Type B pancreatic cell (in vitro differentiated cells): ENCODE measurements at places on chromosomes 7 and 10.
A peak's percentile ranks its signal among the peaks of the same experiment; 100 is the strongest.

GRCh38 chr10:32153252-32153651 lies 97.0 kb upstream of the KIF5B start:
- H3K4me1 ChIP-seq: peaks cover 13% of the 10 kb centered on the region
- no peak for DNase-seq
- H3K27me3 ChIP-seq: no peaks in the 10 kb centered on the region
- no peak overlapping the region for H3K4me3 ChIP-seq
- H3K27ac ChIP-seq: no peak overlapping the region
- no peaks in the 10 kb centered on the region for H3K36me3 ChIP-seq

DNA sequence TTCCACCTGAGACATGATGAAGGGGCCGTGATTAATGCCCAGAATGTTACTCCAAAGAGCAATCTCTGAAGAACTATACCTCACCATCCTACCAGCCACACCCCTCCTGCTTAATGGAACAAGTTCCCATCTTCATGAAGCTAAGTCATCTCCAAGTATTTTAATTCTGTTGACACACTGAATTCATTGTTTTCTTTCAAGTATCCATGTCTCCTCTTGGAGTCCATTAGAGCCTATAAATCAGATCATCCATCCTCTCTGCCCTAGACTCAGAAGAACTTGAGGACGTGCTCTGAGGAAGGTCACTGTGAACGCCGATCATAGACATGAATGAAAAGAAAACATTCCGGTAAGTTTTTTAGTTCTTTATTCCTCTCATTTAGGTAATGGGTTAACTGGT lies 126.8 kb downstream of the RSU1 start:
- no peaks in the 10 kb centered on the region for H3K27me3 ChIP-seq
- DNase-seq: no peak
- no peak overlapping the region for H3K4me3 ChIP-seq
- H3K27ac ChIP-seq: no peak overlapping the region
- no peaks in the 10 kb centered on the region for H3K4me1 ChIP-seq
- H3K36me3 ChIP-seq: peaks cover 3% of the 10 kb centered on the region

GRCh38 chr7:158386355-158386618 lies 201.3 kb downstream of the PTPRN2 start:
- H3K27ac ChIP-seq: no peak overlapping the region
- no peaks in the 10 kb centered on the region for H3K36me3 ChIP-seq
- H3K4me3 ChIP-seq: no peak overlapping the region
- H3K27me3 ChIP-seq: peaks cover 24% of the 10 kb centered on the region

DNA sequence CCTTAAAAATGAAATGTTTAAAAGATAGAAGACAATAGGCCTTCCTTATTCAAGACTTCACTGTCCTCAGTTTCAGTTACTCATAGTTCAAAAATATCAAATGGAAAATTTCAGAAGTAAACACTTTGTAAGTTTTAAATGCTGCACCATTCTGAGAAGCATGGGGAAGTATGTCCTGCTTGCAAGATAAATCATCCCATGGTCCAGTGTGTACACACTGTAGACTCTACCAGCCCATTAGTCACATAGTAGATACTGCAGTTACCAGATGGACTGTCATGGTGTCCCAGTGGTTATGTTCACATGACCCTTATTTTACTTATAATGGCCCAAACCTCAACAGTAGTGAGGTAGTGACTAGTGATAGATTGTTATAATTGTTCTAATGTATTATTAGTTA lies 69.5 kb downstream of the PTPN12 start:
- DNase-seq: no peak
- H3K4me3 ChIP-seq: no peak overlapping the region
- no peaks in the 10 kb centered on the region for H3K27me3 ChIP-seq
- H3K27ac ChIP-seq: no peak overlapping the region
- peaks cover 30% of the 10 kb centered on the region for H3K36me3 ChIP-seq
- no peaks in the 10 kb centered on the region for H3K4me1 ChIP-seq

DNA sequence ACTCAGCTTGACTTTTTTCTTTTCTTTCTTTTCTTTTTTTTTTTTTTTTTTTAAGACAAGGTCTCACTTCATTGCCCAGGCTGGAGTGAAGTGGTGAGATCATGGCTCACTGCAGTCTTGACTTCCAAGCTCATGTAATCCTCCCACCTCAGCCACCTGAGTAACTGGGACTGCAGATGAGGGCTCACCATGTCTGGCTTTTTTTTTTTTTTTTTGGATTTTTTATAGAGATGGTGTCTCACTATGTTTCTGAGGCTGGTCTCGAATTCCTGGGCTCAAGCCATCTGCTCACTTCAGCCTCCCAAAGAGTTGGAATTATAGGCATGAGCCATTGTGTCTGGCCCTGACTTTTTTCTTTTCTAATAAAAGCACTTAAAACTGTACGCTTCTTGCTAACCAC lies 358.2 kb upstream of the IGFBP3 start:
- no peak for DNase-seq
- no peak overlapping the region for H3K4me3 ChIP-seq
- peaks cover 8% of the 10 kb centered on the region for H3K4me1 ChIP-seq
- H3K36me3 ChIP-seq: no peaks in the 10 kb centered on the region
- no peak overlapping the region for H3K27ac ChIP-seq

DNA sequence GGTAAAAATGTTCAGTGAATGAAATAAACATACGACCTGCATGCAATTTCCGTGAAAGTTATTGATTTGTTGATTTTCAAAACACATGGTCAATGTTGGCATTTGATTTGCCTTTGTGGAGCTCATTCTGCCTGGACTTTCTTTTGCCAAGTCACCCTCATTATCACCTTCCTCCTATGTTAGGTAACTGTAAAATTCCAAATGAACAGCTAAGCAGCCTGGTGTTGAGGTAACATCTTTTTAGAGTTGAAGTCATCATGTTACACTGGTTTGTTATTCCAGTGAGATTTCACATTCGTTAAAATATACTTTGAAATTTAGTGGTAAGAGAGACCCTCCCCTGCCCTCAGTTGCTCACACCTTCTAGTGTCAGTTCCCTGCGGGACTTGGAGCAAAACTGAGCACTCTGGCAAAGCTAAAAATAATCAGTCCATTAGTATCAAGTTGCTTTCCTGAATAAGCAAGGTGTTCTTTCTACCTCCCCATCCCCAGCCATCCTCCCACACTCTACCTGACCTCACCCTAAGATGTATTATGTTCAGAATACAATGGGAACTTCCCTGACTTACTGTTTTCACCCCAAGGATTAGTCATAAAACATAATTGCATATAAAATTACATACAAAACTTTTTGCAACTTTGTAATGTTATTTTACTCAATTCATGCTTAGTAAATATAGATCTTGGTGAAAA lies 283.3 kb upstream of the SEMA3A start:
- no peak overlapping the region for H3K27ac ChIP-seq
- no peak for DNase-seq
- H3K36me3 ChIP-seq: no peaks in the 10 kb centered on the region
- H3K4me1 ChIP-seq: peaks cover 4% of the 10 kb centered on the region

GRCh38 chr10:17547060-17547459 lies 70.1 kb downstream of the HACD1 start:
- H3K4me3 ChIP-seq: no peak overlapping the region
- no peaks in the 10 kb centered on the region for H3K36me3 ChIP-seq
- DNase-seq: no peak
- H3K4me1 ChIP-seq: peaks cover 11% of the 10 kb centered on the region

- H3K27ac ChIP-seq: no peak overlapping the region
- peaks cover 17% of the 10 kb centered on the region for H3K4me1 ChIP-seq
- DNase-seq: no peak
Observed at GRCh38 chr7:137454246-137454724, 110.8 kb upstream of the PTN start.

- no peaks in the 10 kb centered on the region for H3K36me3 ChIP-seq
- H3K4me3 ChIP-seq: no peak overlapping the region
- peak overlapping the region; percentile 53 for H3K27ac ChIP-seq
Observed at GRCh38 chr7:44289341-44290251, 35.8 kb downstream of the CAMK2B start.

GRCh38 chr7:159113056-159113455 lies 31.6 kb downstream of the VIPR2 start:
- H3K36me3 ChIP-seq: no peaks in the 10 kb centered on the region
- peaks cover 48% of the 10 kb centered on the region for H3K27me3 ChIP-seq
- DNase-seq: no peak
- no peak overlapping the region for H3K27ac ChIP-seq

GRCh38 chr7:55065079-55065478 lies 46.3 kb downstream of the EGFR start:
- H3K4me3 ChIP-seq: no peak overlapping the region
- DNase-seq: no peak
- peaks cover 78% of the 10 kb centered on the region for H3K4me1 ChIP-seq
- peak overlapping the region; percentile 92 for H3K27ac ChIP-seq
- H3K36me3 ChIP-seq: peaks cover 12% of the 10 kb centered on the region
- no peaks in the 10 kb centered on the region for H3K27me3 ChIP-seq

DNA sequence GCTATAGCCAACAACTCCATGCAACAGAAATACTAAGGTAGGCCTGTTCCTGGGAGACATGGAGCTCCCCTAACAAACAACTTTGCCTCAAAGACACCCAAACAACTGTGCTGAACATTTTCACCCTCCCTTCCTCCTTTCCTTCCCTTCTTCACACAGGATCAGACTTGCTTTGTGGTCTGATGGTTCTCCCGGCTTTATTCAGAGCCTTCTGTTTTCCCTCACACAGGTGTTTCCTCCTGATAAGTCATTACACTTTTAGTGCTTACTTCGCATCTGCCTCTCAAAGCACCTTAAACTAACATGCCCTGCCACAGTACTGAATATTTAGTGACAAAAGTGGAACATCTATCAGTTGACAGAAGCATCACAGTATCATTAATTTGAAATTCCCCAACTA lies 56.3 kb upstream of the YAE1 start:
- H3K27me3 ChIP-seq: peaks cover 4% of the 10 kb centered on the region
- no peak for DNase-seq
- no peaks in the 10 kb centered on the region for H3K4me1 ChIP-seq
- H3K4me3 ChIP-seq: no peak overlapping the region
- H3K36me3 ChIP-seq: no peaks in the 10 kb centered on the region
- no peak overlapping the region for H3K27ac ChIP-seq

DNA sequence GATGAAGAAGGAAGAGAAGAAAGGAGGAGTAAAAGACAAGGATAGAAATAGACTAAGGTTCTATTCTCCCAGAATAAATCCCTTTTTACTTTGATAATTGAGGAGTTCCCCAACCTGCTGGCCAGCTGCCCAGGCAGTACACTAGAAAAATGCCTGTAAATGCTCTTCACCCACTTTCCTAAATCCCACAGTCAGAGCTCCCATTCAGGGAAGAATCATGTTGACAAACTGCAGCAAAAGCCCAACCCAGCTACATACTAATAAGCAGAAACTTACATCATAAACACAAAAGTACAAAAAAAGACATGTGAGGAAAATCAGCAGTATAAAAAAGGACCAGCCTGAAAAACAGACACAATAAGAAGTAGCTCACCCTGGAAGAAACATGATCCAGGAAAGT lies 15.8 kb upstream of the KDM7A start:
- no peak for DNase-seq
- no peaks in the 10 kb centered on the region for H3K4me1 ChIP-seq
- H3K4me3 ChIP-seq: no peak overlapping the region
- H3K36me3 ChIP-seq: no peaks in the 10 kb centered on the region
- no peak overlapping the region for H3K27ac ChIP-seq
- H3K27me3 ChIP-seq: peaks cover 10% of the 10 kb centered on the region

GRCh38 chr7:2821161-2821841 lies 22.8 kb downstream of the GNA12 start:
- peaks cover 61% of the 10 kb centered on the region for H3K4me1 ChIP-seq
- no peak for DNase-seq
- peaks cover 19% of the 10 kb centered on the region for H3K36me3 ChIP-seq
- peak overlapping the region; percentile 51 for H3K4me3 ChIP-seq

- peaks cover 12% of the 10 kb centered on the region for H3K27me3 ChIP-seq
- H3K4me1 ChIP-seq: peaks cover 13% of the 10 kb centered on the region
- DNase-seq: peak; percentile 57
- H3K36me3 ChIP-seq: no peaks in the 10 kb centered on the region
- H3K27ac ChIP-seq: no peak overlapping the region
- H3K4me3 ChIP-seq: no peak overlapping the region
Observed at GRCh38 chr10:47246406-47247147, 53.4 kb upstream of the GDF10 start.

GRCh38 chr10:35341521-35341920 lies 5.2 kb downstream of the CCNY start:
- H3K27me3 ChIP-seq: no peaks in the 10 kb centered on the region
- DNase-seq: no peak
- H3K4me3 ChIP-seq: no peak overlapping the region
- H3K4me1 ChIP-seq: peaks cover 44% of the 10 kb centered on the region
- H3K27ac ChIP-seq: no peak overlapping the region

- no peak for DNase-seq
- peak overlapping the region; percentile 44 for H3K27ac ChIP-seq
- H3K36me3 ChIP-seq: peaks cover 4% of the 10 kb centered on the region
- no peaks in the 10 kb centered on the region for H3K27me3 ChIP-seq
Observed at GRCh38 chr10:19889256-19889655, 73.0 kb downstream of the PLXDC2 start.

DNA sequence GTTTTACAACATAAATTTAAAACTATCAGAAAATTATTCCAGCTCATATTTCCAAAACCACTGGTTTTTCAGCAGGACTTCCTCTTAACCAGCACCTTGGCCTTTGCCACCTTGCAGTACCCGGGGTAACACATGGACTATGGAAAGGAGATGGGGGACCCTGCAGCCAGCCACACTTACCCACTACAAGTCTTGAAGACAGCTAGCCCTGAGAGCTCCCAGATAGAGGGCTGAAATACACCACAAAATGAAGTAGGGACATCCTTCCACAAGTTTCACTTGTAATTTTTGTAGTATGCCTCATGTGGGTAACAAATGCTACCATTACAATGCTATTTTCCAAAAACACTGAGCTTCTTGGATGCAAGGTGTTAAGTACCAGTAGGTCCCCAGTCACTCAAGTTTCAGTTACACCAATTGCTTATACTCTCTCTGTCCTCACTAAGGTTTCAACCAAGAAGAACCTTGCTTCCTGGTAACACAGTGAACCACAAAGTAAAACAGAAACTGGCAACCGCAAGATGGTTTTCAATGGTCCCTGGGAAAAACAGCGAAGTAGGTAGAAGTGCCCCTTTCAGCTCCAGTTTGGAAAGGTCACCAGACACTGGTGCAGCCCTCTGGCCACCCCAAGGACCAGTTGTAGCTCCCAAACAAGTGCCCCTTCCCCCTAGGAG lies 110.9 kb downstream of the SGMS1 start:
- H3K4me3 ChIP-seq: no peak overlapping the region
- peaks cover 11% of the 10 kb centered on the region for H3K4me1 ChIP-seq
- no peaks in the 10 kb centered on the region for H3K36me3 ChIP-seq
- DNase-seq: no peak

GRCh38 chr7:29853072-29853471 lies 46.8 kb downstream of the WIPF3 start:
- peaks cover 20% of the 10 kb centered on the region for H3K4me1 ChIP-seq
- no peaks in the 10 kb centered on the region for H3K36me3 ChIP-seq
- no peak for DNase-seq
- H3K4me3 ChIP-seq: no peak overlapping the region
